ENCODE measurements at places on chromosomes 4 and X. TPM values are rescaled to one million over a fixed set of nuclear protein-coding genes. Genes with fewer than 3 reads are reported as not detected.

NPY5R gene
- 11.8 TPM for total RNA-seq

NAT8L gene
- 13.8 TPM for total RNA-seq

TEX13D gene
- total RNA-seq: not detected

SUPT20HL2 gene
- total RNA-seq: 0.06 TPM

STPG2 gene
- total RNA-seq: 2.7 TPM

TRAPPC11 gene
- total RNA-seq: 68.3 TPM

GAGE2A gene
- not detected for total RNA-seq

ADH1C gene
- 1.3 TPM for total RNA-seq

DNA sequence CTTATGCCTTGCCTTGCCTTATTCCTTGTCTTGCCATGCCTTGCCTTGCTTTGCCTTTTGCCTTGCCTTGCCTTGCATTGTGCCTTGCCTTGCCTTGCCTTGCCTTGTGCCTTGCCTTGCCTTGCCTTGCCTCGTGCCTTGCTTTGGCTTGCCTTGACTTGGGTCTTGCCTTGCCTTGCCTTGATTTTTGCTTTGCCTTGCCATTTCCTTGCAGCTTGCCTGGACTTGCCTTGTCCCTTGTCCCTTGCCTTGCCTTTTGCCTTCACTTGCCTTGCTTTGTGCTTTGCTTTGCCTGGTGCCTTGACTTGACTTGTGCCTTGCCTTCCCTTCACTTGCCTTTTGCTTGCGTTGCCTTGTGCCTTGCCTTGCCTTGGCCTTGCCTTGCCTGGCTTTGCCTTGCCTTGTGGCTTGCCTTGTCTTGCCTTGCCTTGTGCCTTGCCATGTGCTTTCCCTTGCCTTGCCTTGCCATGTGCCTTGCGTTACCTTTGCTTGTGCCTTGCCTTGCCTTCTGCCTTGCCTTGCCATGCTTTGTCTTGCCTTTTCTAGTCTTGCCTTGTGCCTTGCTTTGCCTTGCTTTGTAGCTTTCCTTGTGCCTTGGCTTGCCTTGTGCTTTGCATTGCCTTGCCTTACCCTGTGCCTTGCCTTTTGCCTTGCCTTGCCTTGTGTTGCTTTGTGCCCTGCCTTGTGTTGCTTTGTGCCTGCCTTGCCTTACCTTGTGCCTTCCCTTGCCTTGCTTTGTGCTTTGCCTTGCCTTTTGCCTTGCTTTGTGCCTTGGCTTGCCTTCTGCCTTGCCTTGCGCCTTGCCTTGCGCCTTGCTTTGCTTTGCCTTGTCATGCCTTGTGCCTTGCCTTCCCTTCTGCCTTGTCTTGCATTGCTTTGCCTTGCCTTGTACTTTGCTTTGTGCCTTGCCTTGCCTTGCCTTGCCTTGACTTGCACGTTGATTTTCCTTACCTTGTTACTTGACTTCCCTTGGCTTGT is 92.8 kb downstream of the TAB3 start:
- no peak overlapping the region for H3K4me3 ChIP-seq
- H3K27ac ChIP-seq: no peak overlapping the region
- no peaks in the 10 kb centered on the region for H3K27me3 ChIP-seq
- no peaks in the 10 kb centered on the region for H3K4me1 ChIP-seq
- DNase-seq: no peak
- H3K36me3 ChIP-seq: no peaks in the 10 kb centered on the region

GRCh38 chr4:66636349-66636748 is 909.0 kb downstream of the CENPC start:
- peaks cover 5% of the 10 kb centered on the region for H3K4me1 ChIP-seq
- no peaks in the 10 kb centered on the region for H3K27me3 ChIP-seq

- DNase-seq: peak; percentile 83
- no peaks in the 10 kb centered on the region for H3K27me3 ChIP-seq
- no peaks in the 10 kb centered on the region for H3K4me1 ChIP-seq
- no peaks in the 10 kb centered on the region for H3K36me3 ChIP-seq
- H3K27ac ChIP-seq: no peak overlapping the region
Observed at GRCh38 chr4:174318829-174319764, 35.4 kb downstream of the CEP44 start.

DNA sequence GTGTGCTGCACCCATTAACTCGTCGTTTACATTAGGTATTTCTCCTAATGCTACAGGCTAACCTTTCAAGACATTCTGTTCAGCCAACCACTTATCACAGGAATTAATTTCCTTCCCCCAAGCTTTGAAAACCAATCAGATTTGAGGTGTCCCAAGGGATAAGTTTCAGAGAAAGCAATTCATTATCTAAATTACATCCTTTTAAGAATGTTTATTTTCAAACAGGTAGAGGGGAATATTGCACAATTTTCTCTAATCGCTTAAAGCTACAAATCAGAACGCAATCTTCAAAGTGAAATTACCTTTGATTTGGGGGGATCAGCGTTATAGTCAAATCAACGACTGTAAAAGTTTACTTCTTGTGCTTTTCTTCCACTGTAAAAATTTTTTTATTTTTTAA is 1.6 kb downstream of the CLOCK start:
- peak overlapping the region; percentile 84 for H3K4me3 ChIP-seq
- peak overlapping the region; percentile 96 for H3K27ac ChIP-seq
- no peaks in the 10 kb centered on the region for H3K27me3 ChIP-seq
- H3K4me1 ChIP-seq: no peaks in the 10 kb centered on the region

GRCh38 chr4:7155590-7156071 is 36.7 kb upstream of the SORCS2 start:
- no peak for DNase-seq
- no peaks in the 10 kb centered on the region for H3K27me3 ChIP-seq
- no peaks in the 10 kb centered on the region for H3K36me3 ChIP-seq
- H3K4me3 ChIP-seq: no peak overlapping the region
- H3K4me1 ChIP-seq: peaks cover 26% of the 10 kb centered on the region
- no peak overlapping the region for H3K27ac ChIP-seq

GRCh38 chrX:20529301-20529700 is 262.6 kb upstream of the RPS6KA3 start:
- no peak for DNase-seq
- no peak overlapping the region for H3K4me3 ChIP-seq
- H3K36me3 ChIP-seq: no peaks in the 10 kb centered on the region
- peaks cover 19% of the 10 kb centered on the region for H3K27me3 ChIP-seq

GRCh38 chr4:46594661-46595060 is 204.7 kb upstream of the GABRA2 start:
- H3K4me1 ChIP-seq: no peaks in the 10 kb centered on the region
- H3K4me3 ChIP-seq: no peak overlapping the region
- no peak overlapping the region for H3K27ac ChIP-seq

DNA sequence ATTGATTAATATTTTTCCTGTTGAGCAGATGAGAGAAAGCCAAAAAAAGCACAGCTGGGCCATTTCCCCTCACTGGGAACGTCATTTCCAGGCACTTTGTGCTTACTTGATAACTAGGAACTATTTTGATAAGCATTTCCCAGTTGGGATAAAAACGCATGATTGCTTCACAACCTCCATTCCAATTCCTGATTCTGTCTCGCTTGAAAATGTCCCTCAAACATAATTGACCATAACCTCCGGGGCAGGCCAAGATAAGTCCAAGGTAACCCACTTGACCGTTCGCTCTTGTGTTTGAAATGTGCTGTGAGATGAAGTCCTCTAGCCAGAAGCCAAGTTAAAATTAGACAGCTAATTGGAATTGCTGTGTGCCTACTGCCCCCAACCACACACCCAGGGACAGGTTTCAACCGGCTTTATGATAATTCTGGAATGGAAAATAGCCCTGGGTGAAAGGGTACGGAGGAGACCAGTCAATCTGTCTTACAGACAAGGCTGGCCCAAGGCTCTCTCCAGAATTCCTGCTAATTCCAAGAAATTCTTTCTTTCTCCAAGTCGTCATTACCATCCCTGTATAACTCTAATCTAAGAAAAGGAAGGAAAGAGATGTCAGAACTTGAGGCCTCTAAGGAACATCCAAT is 137.1 kb downstream of the MID1 start:
- no peaks in the 10 kb centered on the region for H3K27me3 ChIP-seq
- no peaks in the 10 kb centered on the region for H3K4me1 ChIP-seq
- no peaks in the 10 kb centered on the region for H3K36me3 ChIP-seq
- H3K27ac ChIP-seq: peak overlapping the region; percentile 64

DNA sequence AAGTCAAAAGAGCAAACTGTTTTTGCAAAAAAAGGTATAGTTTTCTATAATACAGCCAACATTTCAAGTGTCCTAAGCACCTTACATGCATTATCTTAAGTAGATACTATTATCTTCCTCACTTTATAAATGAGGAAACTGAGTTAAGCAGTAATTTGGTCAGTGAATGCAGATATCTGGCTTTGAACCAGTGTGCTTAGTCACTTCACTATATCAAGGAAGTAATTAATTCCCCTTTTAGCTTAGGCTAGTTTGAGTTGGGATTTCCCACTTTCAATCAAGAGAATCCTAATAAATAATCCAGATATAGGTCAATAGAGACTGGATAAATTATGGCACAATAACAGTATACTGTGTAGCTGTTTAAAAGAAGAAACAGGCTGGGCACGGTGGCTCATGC is 14.8 kb downstream of the SPINK2 start:
- DNase-seq: no peak
- no peaks in the 10 kb centered on the region for H3K4me1 ChIP-seq

DNA sequence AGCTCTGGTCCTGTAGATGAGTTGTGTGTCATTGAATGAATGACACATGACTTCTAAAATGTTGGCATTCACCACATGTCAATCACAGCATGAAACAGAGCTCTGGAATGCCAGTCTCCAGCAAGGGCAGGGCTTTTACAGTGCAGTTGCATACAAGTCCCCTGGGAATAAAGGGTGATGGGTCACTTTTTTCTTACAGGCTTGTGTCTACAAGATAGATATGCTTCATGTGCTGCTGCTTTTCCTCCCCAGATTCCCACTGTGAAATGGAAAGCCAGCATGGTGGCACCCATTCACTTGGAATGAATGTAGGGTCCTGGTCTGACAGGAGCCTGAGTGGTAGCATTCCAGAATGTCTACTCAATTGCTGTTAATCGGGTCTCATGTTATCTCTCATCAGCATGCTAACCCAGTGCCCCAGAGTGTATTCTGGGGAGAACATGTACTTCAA is 159.1 kb upstream of the KIT start:
- H3K27ac ChIP-seq: no peak overlapping the region
- DNase-seq: no peak
- H3K4me3 ChIP-seq: no peak overlapping the region
- H3K36me3 ChIP-seq: no peaks in the 10 kb centered on the region
- H3K27me3 ChIP-seq: no peaks in the 10 kb centered on the region

- H3K4me1 ChIP-seq: peaks cover under 1% of the 10 kb centered on the region
- no peak for DNase-seq
- no peak overlapping the region for H3K27ac ChIP-seq
Observed at GRCh38 chr4:94764069-94764468, 6.3 kb downstream of the BMPR1B start.

DNA sequence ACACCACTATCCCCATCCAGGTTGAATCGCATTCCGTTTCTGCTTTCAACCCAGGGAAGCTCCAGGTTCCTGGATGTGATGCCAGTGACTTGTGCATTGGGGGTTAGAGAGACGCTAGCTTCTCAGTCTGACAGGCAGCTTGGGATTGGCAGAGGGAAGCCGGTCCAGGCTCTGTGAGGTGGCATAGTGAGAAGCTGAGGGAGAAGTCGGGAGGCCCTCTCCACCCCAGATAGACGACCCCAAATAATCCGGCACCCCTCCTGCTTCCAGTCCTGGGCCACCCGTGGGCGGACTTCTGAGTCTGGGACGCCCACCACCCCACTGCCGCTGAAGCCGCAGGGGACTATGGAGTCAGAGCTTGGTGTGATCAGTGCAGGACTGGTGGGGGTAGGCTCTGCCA is 7.4 kb downstream of the MAGEA4 start:
- no peak for DNase-seq
- no peaks in the 10 kb centered on the region for H3K36me3 ChIP-seq
- no peaks in the 10 kb centered on the region for H3K4me1 ChIP-seq
- no peak overlapping the region for H3K4me3 ChIP-seq
- no peaks in the 10 kb centered on the region for H3K27me3 ChIP-seq

DNA sequence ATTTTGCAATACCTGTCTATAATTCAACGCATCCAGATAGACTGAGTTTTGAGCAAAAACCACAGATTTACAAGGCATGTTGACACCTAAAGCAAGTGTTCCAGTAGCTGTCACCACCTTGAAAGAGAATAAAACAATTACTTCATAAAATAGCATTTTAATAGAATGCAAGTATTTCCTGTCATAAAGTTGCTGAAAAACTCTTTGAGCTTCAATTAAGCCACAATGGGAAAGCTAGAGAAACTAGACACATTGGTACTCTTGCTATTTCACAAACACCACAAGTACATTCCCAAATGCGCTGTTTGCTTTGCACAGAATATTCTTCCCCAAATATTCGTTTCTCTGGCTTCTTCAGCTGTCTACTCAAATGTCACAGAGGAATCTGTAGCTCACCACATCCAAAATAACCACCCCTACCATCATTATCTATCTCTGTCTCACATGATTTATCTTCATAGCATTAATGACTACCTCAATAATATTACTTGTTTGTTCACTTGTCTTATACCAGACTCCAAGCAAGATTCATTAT is 70.3 kb downstream of the DDX60 start:
- H3K4me1 ChIP-seq: no peaks in the 10 kb centered on the region
- H3K4me3 ChIP-seq: no peak overlapping the region
- no peaks in the 10 kb centered on the region for H3K36me3 ChIP-seq
- H3K27me3 ChIP-seq: no peaks in the 10 kb centered on the region

DNA sequence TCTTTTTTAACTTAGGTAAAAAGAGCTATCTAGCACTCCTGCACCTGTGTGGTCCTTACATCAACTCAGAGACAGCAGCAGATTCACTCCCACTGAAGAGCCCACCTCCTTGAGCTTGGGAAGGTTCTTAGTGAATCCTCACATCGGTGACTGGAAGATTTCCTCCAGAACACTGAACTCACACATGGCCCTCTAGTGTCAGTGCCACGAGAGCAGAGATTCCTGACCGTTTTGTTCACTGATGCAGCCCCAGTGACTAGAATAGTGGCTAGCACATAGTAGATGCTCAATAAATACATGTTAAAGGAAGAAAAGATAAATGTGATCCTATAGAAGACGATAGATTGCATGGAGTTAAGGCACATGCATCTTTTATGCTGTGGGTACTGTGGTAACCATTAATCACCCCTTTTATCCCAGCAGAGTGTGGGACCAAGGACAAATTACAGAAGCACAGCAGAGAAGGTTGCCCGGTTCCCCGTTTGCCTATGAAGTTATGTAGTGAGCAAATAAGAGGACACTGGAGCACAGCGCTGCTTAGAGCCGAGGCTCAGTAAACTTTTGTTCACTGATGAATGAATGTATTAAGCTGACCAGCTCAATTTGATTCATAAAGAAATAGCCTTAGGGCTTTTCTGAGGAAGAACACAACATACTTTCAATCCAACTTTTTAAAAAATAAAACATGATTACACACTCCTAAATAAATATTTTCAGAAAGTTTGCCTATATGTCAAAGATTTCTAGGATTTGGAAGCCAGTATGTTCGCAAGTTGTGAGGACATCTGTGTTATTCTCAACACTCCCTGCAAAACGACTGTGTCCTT is 8.7 kb downstream of the GASK1B start:
- no peaks in the 10 kb centered on the region for H3K36me3 ChIP-seq
- DNase-seq: no peak

DNA sequence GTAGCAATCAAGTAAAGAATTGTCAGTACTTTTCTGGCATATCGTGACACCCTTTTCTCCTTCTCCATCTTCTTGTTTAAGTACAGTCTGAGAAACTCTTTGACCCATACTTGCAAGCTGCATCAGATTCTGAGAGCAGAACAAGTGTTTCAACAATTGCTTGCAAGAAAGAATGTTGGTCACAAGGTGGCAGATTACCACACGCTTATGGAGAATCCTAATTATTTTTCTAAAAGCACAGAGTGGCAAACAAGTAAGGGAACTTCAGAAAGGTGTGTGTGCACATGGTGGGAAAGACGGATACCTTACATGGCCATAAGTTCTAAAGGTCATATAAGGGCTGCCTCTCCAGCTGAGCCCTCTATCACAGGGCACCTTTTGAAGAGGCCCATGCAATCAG is 136.4 kb upstream of the FGF13 start:
- peak; percentile 10 for DNase-seq
- no peaks in the 10 kb centered on the region for H3K4me1 ChIP-seq
- H3K27me3 ChIP-seq: no peaks in the 10 kb centered on the region
- no peaks in the 10 kb centered on the region for H3K36me3 ChIP-seq
